ENCODE measurements at places on chromosomes 7 and 10. TPM values are rescaled to one million over a fixed set of nuclear protein-coding genes. Genes with fewer than 3 reads are reported as not detected.

SH2D4B gene
- total RNA-seq = not detected

DNMBP gene
- 6.4 TPM for total RNA-seq

FBXO24 gene
- 0.20 TPM for total RNA-seq

CLDN3 gene
- 0.31 TPM for total RNA-seq

IFIT1B gene
- not detected for total RNA-seq

COL28A1 gene
- 0.07 TPM for total RNA-seq

SPAG6 gene
- total RNA-seq = not detected

DYNC1I1 gene
- total RNA-seq = 0.08 TPM

ITIH2 gene
- 1,197 TPM for total RNA-seq

LCOR gene
- 23.7 TPM for total RNA-seq

C10orf95 gene
- total RNA-seq = not detected

KAT6B gene
- 9.5 TPM for total RNA-seq

FOXI2 gene
- total RNA-seq = not detected

LIPJ gene
- not detected for total RNA-seq

PPP1R3C gene
- total RNA-seq = 18.7 TPM

LRIT1 gene
- not detected for total RNA-seq

VPS37D gene
- total RNA-seq = 6.3 TPM

HOXA1 gene
- total RNA-seq = 0.20 TPM

OLAH gene
- not detected for total RNA-seq

CALCR gene
- total RNA-seq = not detected

SDK1 gene
- 0.17 TPM for total RNA-seq

PRLHR gene
- total RNA-seq = not detected

HOXA6 gene
- 1.3 TPM for total RNA-seq

PRSS37 gene
- total RNA-seq = not detected

FAM107B gene
- total RNA-seq = 38.5 TPM

FKBP6 gene
- total RNA-seq = 0.13 TPM

JAZF1 gene
- total RNA-seq = not detected

INSIG1 gene
- 0.11 TPM for total RNA-seq

FAS gene
- total RNA-seq = 15.0 TPM

GLI3 gene
- total RNA-seq = not detected

TFR2 gene
- total RNA-seq = 36.9 TPM

PTPN20 gene
- not detected for total RNA-seq

SRGN gene
- not detected for total RNA-seq

RNF32 gene
- not detected for total RNA-seq
